ENCODE measurements at places on chromosomes 5 and 9. TPM values are rescaled to one million over a fixed set of nuclear protein-coding genes. Genes with fewer than 3 reads are reported as not detected.
A peak's percentile ranks its signal among the peaks of the same experiment; 100 is the strongest.

Gene SLC38A9
- polyA plus RNA-seq, result 17.5 TPM

Gene SPINK4
- polyA plus RNA-seq, result not detected

Gene RAB3C
- polyA plus RNA-seq, result 77.6 TPM

GRCh38 chr5:6273090-6273735, 105.1 kb downstream of the MED10 start:
- no peak for DNase-seq

GRCh38 chr5:72822944-72823343, 6.5 kb downstream of the TNPO1 start:
- DNase-seq, result no peak

Gene WDR31
- polyA plus RNA-seq, result 3.6 TPM

Gene CDH10
- 36.6 TPM for polyA plus RNA-seq

DNA sequence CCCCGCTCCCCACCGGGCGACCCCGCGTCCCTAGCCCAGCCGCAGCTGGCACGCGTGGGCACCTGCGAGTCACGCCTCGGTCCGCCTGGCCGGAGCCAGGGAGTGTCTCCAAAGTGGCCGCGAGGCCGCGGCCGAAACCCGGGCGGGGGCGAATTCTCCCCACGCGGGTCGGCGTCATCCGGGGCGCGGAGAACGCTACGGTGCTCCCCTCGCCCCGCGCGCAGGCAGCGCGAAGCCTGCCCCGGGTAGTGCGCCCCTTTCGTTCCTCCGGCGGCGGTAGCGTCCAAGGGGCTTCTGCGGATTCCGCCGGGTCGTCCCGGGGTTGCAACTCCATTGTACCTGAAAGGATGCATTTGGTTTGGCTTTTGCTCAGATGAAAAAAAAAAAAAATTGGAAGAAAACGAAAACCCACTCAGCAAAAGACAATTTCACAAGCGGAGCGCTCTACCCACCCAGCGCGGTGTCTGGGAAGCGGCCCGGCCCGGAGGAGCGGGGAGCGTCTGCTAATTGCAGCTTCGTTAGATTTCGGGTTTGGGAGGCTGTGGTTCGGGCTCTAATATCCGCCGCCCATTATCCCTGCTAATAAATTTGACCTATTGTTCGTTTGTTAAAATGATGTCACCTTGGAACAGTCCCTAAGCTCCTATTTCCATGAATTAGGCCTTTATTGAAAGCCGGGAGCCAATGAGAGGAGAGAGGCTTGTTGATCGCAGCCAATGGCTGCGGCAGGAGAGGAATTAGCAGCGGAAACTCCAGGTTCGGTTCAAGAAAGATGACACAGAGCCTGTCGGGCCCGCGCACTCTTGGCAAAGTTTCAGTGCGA, at the start of gene TLX3:
Gene TLX3 (plus strand): TSS at position 796 of the 823 bp plus-strand sequence. CDS start 118 bp downstream, outside the sequence.
- peak; percentile 75 for DNase-seq

DNA sequence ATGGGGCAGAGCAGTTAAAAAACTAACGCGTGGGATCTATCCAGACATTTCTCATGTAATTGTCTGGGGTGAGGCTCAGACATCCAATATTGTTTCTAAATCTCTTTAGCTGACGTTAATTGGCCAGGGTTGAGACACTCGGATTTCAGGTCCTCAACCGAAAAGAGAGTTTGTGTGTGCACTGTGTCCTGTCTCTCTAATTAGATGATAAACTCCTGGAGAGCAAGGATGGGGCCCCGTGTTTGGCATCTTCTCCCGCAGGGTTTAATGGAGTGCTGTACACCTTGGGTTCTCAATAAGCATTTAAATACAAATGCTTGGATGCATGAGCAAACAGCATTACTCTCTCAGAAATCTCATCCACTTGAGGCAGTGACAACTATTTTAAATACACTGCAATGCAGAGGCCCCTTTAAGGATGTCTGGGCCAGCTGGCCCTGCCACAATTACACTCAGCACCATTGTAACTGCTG, 139.6 kb downstream of the MTX3 start:
- DNase-seq, result no peak

- peak; percentile 65 for DNase-seq
Observed at GRCh38 chr9:98775831-98776441, 20.4 kb downstream of the ANKS6 start.

Gene ORM2
- polyA plus RNA-seq, result not detected

- no peak for DNase-seq
Observed at GRCh38 chr5:54156577-54156976, 153.8 kb downstream of the ARL15 start.

- DNase-seq, result peak; percentile 45
Observed at GRCh38 chr5:173328844-173329490, 753 bp upstream of the STC2 start.

DNA sequence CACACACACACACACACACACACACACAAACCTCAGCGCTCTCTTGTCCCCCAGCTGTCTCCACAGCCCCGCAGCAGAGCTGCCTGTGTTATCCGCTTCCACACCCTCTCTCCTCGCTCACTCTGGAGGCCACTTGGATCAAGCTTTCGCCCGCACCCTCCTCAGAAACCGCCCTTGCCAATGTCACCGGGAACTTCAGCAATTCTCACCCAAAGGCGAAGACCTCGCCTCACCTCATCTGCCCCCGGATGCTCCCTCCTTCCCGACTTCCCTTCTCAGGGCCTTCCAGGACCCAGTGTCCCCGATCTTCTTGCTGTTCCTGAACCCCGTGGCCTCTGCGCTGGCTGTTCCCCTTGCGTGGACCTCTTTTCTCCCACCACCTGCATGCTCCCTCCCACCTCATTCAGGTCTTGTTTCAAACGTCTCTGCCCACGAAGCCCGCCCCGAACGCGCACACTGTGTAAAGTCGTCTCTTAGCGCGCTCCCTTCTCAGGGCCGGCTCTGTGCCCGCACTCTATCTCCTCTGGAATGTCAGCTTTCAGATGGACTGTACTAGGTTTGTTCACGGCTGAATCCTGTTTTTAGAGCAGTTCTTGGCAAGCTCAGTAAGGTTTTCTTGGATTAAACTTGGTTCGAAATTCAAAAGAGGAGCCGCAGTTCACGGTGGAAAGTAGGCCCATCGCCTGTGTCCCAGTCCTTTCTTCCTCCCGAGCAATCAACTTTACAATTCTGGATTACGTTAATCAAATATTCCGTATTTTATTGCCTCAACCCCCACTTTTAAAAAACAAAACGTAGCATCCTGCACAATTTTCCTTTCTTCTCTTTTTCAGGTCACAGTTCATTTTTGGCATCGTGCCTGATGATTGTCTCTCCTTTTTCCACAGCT, 1.0 kb upstream of the TRIM7 start:
- DNase-seq, result no peak

Gene AP3B1
- polyA plus RNA-seq, result 25.6 TPM

Gene MEF2C
- 31.2 TPM for polyA plus RNA-seq

Gene FBN2
- 19.1 TPM for polyA plus RNA-seq

DNA sequence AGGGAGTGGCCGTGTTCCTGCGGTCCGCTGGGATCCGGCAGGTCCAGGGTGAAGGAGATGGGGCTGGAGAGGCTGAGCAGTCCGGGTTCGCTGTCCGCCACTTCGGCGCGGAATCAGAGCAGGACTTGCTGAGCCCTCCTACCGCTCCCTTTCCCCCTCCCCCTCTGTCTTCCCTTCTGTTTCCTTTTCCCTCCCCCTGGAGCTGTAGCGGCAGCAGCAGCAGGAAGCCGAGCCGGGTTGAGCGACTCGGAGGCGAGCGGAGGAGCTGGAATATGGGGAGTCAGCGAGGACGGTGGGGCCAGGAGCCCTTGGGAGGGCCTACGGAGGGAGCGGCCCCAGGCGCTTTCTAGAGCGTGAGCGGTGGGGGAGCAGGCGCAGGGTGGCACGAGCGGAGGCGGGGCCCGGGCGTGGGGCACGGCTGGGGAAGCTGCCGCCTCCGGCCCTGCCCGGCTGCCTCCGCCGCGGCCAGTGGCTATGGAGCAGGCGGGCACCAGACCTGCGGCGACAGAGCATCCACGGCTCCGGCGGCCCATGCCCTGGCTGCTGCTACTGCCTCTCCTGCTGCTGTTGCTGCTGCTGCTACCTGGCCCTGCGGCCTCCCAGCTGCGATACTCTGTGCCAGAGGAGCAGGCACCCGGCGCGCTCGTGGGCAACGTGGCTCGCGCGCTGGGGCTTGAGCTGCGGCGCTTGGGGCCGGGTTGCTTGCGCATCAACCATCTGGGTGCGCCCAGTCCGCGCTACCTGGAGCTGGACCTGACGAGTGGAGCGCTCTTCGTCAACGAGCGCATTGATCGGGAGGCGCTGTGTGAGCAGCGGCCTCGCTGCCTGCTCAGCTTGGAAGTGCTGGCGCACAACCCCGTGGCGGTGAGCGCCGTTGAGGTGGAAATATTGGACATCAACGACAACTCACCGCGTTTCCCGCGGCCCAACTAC, at the start of gene PCDHAC2:
Gene PCDHAC2 (plus strand): TSS at position 184 of the 933 bp plus-strand sequence. CDS start 291 bp downstream, at position 475.
- DNase-seq, result peak; percentile 67

- no peak for DNase-seq
Observed at GRCh38 chr9:129350143-129350935, 172.3 kb upstream of the IER5L start.

GRCh38 chr9:123290764-123291163, 22.4 kb upstream of the STRBP start:
- no peak for DNase-seq

Data from spinal cord (tissue), 10 donors.